Daoy (cell line): ENCODE measurements at places on chromosomes 6 and 20. TPM values are rescaled to one million over a fixed set of nuclear protein-coding genes. Genes with fewer than 3 reads are reported as not detected.

Gene TMEM14A
- total RNA-seq = 62.4 and 66.7 TPM in 2 replicates

Gene FAM209B
- total RNA-seq = not detected in 2 replicates

Gene TNXB
- 0.11 and 0.24 TPM in 2 replicates for total RNA-seq

Gene RAET1E
- total RNA-seq = 1.4 and 4.1 TPM in 2 replicates

Gene MCHR2
- total RNA-seq = not detected in 2 replicates

Gene RING1
- 43.4 and 44.9 TPM in 2 replicates for total RNA-seq

Gene RBBP8NL
- total RNA-seq = not detected in 2 replicates

Gene RSPO3
- total RNA-seq = not detected in 2 replicates

Gene TMEM200A
- total RNA-seq = not detected in 2 replicates

Gene ANKRD66
- total RNA-seq = not detected in 2 replicates

Gene CST3
- total RNA-seq = 46.3 and 46.6 TPM in 2 replicates

Gene MUC22
- not detected in 2 replicates for total RNA-seq

Gene UBD
- 2.8 and 10.1 TPM in 2 replicates for total RNA-seq
